Right lobe of liver (tissue), 6 donors: ENCODE measurements at places on chromosomes 3 and 15.
A peak's percentile ranks its signal among the peaks of the same experiment; 100 is the strongest.

GRCh38 chr3:184808021-184808420, 3.9 kb upstream of the VPS8 start:
- no peak for DNase-seq

DNA sequence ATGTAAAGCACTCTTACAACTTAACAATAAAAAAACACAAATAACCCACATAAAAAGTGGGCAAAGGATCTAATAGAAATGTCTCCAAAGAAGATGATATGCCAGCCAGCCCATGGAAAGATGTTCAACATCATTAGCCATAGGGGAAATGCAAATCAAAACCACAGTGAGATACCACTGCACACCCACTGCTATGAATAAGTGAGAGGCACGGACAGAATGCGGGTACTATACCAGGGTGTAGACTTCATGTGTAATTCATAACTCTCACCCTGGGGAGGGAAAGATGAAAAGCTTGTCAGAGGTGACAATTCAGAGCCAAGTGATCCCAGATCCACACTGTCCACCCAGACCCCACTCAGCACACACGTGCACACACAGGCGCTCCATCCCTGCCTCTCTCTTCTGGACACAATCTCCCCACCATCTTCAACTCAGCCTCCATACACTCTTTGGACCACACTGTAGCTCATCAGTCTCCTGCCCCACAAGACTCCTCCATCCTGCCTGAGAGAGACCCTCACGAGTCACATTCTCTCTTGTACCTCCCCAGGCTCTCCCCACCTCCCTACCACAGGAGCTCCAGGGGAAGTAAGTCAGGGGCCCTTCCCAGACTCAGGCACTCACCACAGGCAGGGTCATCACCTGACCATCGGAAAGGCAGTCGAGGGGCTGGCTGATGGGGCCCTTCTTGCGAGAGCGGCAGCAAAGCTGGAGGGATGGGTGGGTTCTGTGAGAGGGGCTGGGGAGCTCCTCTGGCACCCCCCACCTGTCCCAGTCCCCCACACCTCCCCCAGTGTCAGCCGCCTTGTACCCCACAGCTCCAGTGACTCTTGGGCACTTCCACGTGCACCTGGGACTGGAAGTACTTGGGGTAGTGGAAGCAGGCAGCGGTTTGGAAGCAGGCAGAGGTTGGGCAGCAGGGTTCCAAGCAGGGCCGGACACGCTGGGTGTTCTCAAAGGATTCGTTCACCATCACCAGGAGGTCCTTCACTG, 21.3 kb downstream of the PLA2G4E start:
- DNase-seq, result peak; percentile 30

GRCh38 chr3:148828136-148828690, 602 bp downstream of the CPB1 start:
- DNase-seq, result no peak

DNA sequence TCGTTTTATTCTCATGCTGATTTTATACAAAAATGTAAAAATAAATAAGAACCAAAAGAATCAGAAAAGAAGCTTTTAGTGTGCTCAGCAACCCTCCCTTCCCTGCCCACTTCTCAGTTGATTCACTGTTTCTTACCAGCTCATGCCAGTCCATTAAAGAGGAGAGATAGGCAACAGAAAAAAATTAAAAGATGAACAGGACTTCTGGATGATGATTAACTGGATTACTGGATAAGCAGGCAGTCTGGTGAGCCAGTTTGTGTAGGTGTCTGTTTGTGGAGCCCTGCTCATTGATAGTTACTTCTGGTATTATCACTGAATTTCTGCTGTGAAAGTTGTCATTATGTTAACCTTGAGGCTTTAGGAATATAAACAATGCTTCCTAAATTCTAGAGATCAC, 15.1 kb upstream of the GPR171 start:
- no peak for DNase-seq

DNA sequence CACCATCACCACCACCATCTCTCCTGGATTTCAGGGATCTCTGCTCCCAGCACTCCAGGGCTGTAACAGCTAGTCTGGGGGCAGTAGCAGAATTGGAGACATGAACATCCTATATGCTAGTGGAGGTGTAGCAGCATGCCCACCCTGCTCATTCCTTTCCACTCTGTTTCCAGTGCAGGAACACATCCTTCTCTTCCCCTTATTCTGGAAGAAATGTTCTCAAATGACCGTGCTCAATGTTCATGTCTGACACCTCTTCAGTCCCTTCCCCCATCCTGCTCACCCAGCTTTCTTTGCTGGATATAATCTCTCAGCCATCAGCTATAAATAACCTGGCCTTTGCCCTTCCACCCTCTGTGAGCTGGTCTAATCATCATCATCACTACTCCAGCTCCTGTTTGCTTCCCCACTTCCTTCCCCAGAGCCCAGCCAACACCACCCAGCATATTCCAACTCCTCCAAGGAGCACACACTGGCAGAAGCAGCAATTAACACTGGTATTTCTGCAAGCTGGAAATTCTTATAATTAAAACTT, 31.1 kb downstream of the DCLK3 start:
- no peak for DNase-seq

- DNase-seq, result no peak
These were observed 7.2 kb downstream of the COX17 start for GRCh38 chr3:119669906-119670570.

DNA sequence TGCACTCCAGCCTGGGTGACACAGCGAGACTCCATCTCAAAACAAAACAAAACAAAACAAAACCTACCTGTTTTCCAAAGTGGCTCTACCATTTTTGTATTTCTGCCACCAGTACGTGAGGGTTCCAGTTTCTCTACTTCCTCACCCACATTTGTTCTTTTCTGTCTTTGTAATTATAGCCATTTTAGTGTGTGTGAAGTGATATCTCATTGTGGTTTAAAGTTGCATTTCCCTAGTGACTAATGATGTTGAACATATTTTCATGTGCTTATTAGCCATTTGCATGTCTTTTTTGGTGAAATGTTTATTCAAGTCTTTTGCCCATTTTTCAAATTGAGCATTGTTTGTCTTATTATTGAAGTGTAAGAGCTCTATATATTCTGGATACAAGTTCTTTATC, 50.7 kb downstream of the TRA2B start:
- no peak for DNase-seq

DNA sequence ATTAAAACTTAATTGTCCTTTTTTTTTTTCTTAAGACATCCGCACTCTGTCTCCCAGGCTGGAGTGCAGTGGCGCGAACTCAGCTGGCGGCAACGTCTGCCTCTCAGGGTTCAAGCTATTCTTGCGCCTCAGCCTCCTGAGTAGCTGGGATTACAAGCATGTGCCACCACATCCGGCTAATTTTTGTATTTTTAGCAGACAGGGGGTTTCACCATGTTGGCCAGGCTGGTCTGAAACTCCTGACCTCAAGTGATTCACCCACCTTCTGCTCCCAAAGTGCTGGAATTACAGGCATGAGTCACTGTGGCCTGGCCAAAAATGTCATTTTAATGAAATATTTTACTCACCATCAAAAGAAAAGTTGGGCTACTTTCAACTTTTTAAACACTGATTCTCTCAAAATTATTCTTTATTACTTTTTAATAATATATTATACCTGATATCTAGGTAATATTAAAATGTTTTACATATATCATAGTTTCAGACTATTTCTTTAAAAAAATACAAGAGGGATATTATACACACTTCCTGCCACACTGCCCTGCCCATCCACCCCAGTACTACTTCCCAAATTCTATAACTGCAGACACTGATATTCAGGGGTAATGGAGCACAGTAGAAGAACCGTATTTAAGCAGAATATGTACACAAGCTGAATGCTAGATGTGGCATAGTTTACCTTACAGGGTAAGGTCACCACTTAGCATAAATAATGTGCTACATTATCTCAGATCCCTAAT, 723.9 kb upstream of the ZNF385D start:
- DNase-seq, result no peak

GRCh38 chr3:141386611-141387111, 18.4 kb downstream of the ZBTB38 start:
- no peak for DNase-seq

DNA sequence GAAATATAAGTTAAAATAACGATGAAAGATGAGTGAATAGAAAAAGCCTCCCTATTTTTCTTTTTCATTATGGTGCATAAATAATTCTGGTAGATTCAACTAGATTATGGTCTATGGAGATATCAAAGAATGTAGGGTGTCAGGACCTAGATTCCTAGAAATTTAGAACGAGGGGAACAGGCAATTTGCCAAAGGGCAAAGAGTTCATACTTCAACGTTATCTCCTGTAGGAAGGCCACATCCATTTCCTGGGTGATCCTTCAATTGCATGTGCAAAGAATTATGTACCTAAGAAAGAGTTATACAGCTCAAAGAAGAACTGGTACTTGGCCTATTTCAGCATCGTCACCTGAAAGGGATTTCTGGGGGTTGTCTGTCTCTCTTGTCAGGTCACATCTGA, 351.8 kb downstream of the FOXP1 start:
- DNase-seq, result no peak

- DNase-seq, result no peak
These were observed 53.0 kb upstream of the GSK3B start for GRCh38 chr3:120147072-120147871.

DNA sequence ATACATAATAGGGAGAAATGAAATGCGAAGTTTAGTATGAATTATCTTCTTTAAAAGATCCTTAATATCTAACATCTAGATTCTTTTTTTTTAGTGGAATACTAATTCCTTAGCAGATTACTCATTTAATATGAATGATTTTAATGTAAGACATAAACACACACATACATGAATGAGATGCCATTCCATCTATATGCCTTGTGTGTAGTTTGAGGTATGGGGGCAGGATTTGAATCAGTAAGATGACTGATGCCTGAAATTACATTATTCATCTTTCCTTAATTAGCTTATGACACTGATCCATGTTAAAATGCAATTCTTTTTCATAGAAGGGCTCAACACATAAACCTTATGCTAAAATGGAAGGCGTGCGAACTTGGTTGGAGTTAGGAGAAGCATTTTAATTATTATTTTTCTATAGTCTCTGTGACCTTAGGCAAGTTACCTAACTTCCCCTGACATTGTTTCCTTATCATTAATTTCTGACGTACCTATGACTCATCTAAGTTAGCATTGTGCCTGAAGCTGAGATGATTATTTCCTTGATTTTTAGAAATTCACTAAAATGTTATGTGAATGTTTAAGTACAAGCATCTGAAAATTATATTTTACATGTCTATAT, 10.8 kb upstream of the BNIP2 start:
- DNase-seq, result no peak

DNA sequence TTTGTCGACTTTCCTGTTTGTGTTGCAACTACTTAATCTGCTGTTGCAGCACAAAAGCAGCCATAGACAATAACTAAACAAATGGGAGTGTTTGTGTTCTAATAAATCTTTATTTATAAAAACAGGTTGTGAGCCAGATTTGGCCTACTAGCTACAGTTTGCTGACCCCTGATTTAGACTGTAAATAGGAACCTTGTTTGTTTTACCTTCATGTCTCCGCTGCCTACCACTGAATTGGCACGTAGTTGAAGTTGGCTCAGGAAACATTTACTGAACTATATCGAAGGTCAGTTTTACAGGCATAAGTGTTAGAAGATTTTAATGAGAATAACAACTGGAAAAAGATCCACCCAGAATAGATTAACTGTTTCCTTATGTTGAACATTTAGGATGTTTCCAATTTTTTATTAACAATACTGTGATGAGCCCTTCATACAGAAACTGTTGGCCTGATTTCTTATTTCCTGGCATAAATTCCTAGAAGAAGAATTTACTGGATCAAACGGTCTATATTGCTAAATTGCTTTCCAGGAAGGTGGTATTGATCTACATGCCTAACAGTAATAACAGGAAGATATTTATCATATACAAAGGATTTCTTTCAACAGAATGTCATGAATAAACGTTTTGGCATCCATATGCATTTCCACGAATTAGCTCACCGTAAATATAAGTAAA, 156.2 kb upstream of the NR2E3 start:
- DNase-seq, result no peak

- DNase-seq, result no peak
These were observed 39.0 kb downstream of the CMSS1 start for GRCh38 chr3:99856437-99857220.

DNA sequence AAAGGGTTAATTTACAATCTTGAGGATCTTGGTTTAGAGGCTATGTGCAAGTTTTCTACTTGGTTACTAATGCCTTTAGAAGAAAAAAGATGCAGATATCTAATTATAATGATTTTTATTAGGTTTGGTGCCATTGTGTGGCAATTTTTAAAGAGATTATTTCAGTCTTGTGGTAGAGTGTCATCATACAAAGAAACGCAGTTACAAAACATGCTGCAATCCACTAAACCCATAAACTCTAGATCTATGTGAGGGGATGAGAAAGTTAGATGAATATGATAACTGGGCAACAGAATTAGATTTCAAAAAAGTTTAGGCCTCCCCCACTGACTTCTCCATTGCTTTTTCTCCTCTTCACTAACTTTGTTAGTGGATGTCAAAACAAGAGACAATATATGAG, 106.0 kb downstream of the ARPP21 start:
- DNase-seq, result no peak

DNA sequence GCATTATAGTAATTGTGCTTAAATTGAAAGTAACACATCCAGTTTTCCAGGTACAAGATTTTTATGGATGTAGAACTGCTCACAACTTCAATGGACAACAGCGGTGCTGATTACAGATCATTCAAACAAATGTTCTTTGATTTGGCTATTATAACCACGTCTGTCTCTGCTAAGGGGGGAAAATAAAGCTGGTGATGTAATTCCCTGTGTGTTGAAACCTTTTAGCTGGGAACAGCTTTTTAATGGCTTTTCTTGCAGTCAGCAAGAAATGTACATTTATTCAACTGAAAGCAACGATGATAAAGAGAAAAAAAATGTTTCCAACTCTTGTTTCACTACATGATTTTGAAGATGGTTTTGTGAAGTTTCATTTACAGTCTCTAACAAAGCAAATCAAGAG, 431.9 kb upstream of the AGTR1 start:
- DNase-seq, result no peak

- no peak for DNase-seq
These were observed 1044.6 kb upstream of the CFAP20DC start for GRCh38 chr3:60094392-60094947.

GRCh38 chr15:90062023-90062442, 40.2 kb downstream of the IDH2 start:
- DNase-seq, result no peak

DNA sequence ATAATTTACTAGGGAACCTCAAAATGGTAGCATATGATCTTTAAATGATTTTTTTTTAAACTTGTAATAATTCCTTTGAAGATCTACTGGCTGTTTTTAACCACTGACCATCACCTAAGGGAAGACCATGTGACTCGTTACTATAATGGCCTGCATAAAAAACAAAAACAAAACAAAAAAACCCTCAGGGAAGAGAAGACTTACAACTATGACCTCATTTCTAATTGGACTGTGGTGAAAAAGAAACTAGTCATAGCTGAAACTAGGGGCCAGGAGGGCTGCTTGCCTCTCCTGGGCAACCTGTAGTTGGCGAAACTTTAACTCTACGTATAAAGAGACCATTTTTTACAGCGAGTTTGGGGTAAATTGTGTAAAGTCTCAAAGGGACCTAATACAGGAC, 23.0 kb downstream of the PAQR9 start:
- no peak for DNase-seq

- DNase-seq, result no peak
These were observed 4.8 kb downstream of the SECISBP2L start for GRCh38 chr15:49041426-49041825.
